Neural crest cell (in vitro differentiated cells): ENCODE measurements at places on chromosomes 12 and 14.

DNA sequence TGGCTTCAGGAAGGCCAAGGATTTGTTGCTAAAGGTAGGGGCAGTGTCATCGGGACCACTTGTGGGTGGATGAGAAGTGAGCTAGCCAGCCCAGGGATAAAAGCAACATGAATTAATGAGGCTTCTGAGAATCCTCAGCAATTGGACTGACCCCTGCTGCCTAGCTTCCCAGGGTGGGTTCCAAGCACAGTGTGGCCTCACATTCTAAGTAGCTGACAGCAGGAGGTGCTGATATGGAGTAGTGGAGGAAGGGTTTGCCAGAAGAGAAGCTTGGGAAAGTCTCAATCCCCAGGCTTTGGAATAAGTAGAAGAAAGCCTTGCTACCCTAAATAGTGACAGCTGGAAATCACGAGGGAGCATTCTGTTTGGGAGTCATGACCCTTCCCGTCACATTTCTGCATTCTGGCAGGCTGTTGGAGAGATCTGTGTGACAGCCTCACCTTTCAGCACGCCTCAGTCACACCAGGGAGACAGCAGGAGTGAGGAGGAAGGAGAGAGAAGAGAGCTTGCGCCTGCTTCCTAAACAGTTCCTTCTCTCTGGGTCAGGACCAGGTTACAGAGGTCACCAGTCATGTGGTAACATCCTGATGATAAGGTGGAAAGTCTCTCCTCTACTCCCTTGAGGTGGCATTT lies 31.2 kb downstream of the DACT1 start:
- no peak for DNase-seq

DNA sequence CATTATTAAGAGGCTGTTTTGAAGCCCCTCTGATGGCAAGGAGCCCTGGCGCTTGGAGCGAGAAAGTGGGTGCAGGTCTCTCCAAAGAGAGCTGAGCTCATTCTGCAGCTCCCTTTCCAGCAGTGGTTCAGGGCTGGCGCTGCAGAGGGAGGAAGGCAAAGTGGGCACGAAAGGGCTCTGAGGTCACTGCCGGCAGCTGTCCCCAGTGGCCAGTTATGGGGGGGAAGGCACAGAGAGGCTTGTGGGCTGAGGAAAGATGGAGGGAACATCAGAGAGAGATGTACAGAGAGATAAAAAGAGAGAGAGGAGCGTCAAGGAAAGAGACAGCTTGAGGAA lies 75.2 kb upstream of the TBX5 start:
- DNase-seq, result no peak

DNA sequence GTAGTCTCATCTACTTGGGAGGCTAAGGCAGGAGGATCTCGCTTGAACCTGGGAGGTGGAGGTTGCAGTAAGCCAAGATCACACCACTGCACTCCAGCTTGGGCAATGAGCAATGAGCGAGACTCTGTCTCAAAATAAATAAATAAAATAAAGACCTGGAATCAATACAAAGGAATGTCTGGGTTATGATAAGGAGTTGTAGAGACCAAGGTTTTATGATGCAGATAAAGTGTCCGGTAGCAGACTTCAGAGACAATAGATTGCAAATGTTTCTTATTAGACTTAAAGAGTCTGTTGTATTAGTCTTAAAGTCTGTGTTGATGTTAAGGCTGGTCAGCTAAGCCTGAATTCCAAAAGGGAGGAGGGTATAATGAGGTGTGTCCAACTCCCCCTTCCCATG lies 35.2 kb upstream of the RNASE1 start:
- DNase-seq, result no peak

DNA sequence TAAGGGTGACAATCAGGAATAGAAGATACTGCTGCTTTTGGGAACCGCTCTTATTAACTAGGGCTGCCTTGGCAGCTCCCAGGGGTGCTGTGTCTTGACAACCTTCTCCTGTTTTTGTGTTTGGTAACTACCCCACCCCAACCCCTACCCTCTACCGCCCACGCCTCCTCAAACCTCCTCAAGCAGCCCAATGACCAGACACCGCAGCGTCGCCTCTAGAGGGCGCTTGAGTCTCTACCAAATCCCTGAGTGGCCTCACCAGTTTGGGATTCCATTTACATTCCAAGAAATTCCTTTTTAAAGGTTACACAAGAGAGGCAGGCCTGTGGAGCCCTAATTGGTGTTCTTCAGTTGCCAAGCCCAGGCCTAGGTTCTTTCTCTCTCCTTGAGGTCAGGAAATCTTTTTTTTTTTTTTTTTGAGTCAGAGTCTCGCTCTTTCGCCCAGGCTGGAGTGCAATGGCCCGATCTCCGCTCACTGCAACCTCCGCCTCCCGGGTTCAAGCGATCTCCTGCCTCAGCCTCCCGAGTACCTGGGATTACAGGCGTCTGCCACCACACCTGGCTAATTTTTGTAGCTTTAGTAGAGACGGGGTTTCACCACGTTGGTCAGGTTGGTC lies 72.4 kb upstream of the USP44 start:
- DNase-seq, result peak; percentile 40

DNA sequence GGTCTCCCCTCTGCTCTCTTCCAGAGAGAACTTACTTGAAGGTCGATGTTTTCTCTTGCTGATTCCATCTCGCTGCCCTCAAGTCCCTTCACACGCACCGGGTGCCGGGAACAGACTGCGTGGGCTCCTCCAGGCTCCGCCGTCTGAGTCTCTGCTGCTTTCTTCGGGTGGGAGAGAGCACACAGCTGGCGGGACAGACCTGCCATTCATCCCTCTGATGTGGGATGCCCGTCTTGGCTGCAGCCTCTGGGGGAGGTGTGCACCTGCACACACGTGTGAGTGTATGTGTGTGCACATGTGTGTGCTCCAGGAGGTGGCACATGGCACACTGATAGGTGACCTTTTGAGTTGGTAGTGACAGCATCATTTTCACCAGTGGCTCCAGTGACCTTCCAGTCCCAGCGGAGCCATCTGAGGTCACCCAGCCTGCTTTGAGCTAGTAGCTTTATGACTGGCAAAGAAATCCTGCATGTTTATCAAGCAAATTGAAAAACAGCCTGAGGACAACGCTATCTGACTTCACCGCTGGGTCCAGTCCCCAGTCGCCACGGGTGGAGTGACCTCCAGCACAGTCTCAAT lies at the start of gene NINJ2:
Gene NINJ2 (minus strand): TSS at position 153 of the 579 bp plus-strand sequence. CDS start 85 bp downstream, at position 68.
- DNase-seq, result no peak

GRCh38 chr14:102063109-102063807 lies 23.6 kb downstream of the HSP90AA1 start:
- DNase-seq, result peak; percentile 63

DNA sequence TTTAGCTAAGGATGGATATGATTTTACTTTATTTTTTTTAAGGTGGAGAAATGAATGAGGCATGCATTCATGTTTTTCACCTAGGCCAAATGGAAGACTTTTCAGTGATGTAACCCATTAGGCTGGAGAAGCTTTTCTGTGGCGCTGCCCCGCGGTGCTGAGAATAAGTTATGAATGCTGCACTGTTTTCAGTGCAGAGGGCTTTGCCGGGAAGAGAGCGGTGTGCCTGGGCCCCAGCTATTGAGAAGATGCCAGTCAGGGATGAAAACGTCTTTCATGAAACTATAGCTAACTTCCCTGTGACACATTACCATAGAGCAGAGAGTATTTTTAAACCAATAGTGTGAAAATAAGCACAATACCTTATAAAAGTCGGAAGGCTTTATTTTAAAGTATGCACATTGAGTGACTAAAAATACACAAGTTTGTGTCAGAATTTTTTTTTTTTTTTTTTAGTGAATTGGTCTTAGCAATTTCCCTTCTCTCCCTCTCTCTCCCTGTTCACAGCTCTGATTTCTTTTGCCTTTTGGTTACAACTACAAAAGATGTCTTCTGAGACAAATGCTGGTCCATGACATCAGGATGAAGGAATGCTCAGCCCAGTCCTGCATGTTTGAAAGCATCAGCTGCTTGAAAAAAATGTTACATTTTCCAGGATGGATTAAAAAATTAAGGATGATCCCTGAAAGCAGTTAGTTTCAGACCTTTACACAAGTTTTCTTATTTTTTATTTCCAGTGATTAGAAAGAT lies 48.3 kb downstream of the NPAS3 start:
- peak; percentile 53 for DNase-seq

DNA sequence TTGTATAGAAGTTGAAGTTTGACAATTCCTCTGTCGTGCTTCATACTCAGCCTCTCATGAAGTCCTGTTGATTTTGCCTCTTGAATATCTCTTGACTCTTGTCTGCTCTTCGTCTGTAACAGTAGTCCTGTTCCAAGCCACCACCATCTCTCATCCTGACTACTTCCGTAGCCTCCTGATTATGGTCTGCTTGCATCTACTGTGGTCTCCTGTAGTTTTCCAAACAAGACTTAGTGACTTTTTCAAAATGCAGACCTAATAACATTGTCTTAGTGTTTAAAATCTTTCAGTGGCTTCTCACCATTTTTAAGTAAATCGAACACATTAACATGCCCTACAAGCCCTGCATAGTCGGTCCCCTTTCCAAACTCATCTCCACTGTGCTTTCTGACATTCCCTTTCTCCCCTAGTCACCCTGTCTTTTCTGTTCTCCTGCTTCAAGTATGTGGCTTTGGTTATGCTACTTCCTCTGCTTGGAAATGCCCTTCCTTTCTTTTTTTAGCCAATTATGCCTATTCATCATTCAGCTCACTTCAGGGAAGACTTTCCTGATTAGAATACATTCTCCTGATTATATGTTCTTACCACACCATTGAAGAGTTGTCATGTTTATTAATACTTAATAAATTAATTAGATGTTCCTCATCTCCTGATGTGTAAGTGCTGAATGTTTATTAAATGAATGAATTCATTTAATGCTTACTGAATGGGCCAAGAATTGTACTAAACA lies 2.0 kb downstream of the SCYL2 start:
- no peak for DNase-seq

- DNase-seq, result no peak
Observed at GRCh38 chr14:39383741-39384140, 48.5 kb downstream of the FBXO33 start.

DNA sequence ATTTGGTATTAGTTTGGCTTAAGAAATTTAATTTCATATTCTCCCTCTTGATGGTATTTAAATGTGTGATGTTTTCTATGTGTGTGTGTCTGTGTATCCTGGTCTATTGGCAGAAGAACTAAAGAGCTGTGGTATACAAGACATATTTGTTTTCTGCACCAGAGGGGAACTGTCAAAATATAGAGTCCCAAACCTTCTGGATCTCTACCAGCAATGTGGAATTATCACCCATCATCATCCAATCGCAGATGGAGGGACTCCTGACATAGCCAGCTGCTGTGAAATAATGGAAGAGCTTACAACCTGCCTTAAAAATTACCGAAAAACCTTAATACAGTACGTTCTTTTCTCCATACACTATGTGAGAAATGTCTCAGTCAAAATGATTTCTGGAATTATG lies 14.6 kb downstream of the CDKN3 start:
- DNase-seq, result no peak

- DNase-seq, result no peak
Observed at GRCh38 chr12:39617887-39618286, 1.7 kb downstream of the ABCD2 start.

DNA sequence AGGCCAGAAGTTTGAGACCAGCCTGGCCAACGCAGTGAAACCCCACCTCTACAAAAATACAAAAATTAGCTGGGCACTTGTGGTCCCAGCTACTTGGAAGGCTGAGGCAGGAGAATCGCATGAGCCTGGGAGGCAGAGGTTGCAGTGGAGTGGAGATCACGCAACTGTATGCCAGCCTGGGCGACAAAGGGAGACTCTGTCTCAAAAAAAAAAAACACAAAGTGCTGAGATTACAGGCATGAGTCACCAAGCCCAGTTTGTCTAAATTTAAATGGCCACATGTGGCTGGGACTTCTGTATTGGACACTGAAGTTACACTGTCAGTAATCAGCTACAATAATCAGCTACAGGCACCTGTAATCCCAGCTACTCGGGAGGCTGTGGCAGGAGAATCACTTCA lies 100.9 kb upstream of the AEBP2 start:
- DNase-seq, result no peak

GRCh38 chr14:84312551-84312950 lies 1217.4 kb upstream of the FLRT2 start:
- DNase-seq, result no peak

DNA sequence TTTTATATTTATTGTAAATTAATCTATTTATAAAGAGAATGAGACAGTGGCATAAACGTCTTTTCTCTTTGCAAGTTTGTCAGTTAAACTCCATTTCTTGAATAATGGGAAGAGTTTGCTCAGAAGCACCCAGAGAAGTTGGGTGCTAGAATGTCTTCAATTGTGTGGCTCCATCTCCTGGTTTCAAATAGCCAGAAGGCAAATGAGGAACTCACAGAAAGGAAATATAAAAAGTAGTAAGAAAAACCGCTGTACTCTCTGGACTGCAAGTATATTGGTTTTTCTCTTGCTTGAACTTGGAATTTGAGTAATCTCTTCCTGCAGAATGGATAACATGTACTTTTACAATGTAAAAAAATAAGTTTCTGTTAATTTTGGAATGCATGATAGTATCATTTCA lies 217.5 kb downstream of the DPY19L2 start:
- no peak for DNase-seq

GRCh38 chr12:70448371-70448770 lies 82.3 kb downstream of the KCNMB4 start:
- DNase-seq, result no peak

DNA sequence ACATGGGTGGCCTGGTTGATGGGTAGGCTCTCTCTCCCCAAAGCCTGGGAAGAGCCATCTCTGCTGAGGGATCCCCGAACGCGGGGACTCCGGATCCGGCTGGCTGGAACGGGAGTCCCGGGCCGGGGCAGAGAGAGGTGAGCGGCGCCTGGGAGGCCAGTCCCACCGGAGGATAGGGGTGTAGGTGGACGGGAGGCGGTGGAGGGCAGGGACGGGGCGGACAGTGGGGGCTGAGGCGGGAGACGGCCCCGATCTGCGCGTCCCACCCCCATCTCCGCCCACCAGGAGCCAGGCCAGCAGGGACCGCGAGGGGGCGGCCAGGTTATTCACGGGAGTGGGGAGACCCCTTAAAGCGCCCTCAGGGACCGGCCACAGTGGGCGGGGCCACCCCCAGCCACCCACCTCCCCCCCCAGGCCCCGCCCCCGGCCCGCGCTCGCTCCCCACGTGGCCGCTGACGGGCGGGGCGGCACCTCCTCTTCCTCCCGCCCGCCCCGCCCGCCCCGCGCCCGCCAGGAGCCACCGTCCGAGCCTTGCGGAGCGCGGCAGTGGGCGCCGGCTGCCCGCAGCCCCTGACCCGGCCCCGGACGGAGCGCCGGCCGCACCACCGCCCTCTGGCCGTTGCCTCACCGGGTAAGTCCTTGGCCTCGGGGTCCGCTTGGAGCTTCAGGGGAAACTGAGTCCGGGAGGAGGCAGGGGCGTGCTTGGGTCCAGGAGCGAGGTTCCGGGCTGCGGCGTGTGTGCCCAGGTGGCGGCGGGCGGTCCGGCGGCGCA lies at the start of gene INF2:
Gene INF2 (plus strand): TSS at position 510 of the 772 bp plus-strand sequence. CDS start 11,748 bp downstream, outside the sequence.
- DNase-seq, result no peak
